ENCODE measurements at places on chromosomes 7 and 10.

DNA sequence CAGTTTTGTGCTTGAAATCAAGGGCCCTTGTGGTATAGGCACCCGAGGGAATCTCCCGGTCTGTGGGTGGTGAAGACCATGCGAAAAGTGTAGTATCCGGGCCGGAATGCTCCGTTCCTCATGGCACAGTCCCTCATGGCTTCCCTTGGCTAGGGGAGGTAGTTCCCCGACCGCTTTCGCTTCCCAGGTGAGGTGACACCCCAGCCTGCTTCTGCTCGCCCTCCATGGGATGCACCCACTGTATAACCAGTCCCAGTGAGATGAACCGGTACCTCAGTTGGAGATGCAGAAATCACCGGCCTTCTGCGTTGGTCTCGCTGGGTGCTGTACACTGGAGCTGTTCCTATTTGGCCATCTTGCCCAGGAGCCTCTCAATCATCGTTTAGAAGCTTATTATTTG lies 195.7 kb upstream of the POT1 start:
- DNase-seq: no peak

GRCh38 chr7:94056796-94057207 lies 52.6 kb upstream of the BET1 start:
- peak; percentile 62 for DNase-seq

- no peak for DNase-seq
Measured at GRCh38 chr10:75347186-75347585, 54.4 kb downstream of the ZNF503 start.

GRCh38 chr7:48089046-48090003 lies at the start of gene UPP1:
Gene UPP1, plus strand, starts transcription at chr7:48089265. Its CDS starts 5,519 bp downstream, at chr7:48094784.
- no peak for DNase-seq

GRCh38 chr7:25481891-25482290 lies 253.6 kb upstream of the NPVF start:
- DNase-seq: no peak

DNA sequence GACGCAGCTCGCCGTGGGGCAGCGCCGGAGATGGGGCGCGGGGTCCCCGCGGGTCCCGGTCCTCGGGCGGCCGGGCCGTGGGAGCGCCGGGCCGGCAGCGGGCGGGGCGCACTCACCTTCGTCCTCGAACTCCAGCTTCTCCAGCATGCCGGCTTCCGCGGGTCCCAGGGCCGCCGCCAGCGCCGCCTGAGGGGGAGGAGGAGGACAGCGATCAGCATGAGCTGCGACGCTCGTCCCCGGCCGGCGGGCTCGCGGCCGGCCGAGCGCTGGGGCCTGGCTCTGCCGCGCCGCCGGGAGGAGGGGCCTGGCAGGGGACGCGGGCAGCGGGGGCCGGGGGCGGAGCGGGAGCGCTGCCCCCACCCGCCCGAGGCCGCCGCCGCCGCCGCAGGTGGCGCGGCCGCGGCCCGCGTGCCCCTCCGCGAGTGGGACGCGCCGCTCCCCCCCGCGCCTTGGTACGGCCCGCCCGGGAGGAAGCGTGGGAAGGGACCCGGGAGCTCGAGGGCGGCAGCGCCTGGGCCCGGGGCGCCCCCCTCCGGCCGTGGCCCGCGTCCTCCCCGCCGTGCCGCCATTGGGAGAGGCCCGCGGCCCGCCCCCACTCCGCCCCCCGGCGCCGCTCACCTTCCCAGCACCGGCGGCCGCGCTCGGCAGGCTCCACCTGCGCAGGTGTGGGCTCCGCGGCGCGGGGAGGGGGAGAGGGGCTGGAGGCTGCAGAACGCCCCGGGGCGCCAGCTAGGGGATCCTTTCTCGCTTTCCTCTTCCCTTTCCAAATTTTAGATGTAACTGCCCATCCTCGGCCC lies 112.5 kb upstream of the RHEB start:
- peak; percentile 83 for DNase-seq

DNA sequence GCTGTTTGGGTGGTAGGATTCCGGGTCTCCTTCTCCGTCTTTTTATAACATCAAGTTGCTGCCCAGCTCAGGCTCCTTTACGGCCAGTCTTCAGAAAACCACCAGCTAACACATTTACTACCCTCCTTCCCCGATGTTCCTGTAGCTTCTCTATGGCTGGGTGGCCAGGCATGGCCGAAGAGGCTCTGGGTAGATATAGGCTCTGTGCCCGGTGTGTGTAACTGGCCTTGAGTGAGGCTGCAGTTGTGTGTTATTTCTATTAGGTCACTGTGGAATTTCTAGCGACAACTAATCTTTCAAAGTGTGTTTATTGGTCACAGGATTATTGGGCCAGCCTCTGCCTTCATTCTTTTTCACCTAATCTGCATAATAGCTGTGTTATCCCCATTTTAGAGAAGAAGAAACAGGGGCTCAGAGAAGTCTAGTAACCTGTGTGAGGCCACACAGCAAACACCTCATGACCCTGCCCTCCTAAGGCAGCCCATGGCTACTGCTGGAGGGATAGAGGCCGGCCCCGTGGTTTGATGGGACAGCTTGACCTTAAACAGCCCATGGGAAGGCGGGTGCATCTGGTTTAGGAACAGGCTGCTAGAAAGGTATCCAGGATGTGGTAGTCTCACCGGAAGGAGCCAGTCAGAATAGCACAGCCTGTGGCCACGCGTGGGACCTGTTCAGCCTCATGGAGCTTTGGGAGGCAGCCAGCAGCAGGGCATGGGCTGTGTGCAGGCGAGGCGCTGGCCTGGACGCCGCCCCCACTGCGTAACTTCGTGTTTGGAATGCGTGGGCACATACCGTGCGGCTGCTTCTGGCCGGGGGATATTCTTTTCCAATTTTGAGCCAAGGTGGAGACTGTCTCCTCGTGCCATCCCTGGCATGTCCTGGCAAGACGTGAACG lies 29.7 kb downstream of the HTRA1 start:
- no peak for DNase-seq

DNA sequence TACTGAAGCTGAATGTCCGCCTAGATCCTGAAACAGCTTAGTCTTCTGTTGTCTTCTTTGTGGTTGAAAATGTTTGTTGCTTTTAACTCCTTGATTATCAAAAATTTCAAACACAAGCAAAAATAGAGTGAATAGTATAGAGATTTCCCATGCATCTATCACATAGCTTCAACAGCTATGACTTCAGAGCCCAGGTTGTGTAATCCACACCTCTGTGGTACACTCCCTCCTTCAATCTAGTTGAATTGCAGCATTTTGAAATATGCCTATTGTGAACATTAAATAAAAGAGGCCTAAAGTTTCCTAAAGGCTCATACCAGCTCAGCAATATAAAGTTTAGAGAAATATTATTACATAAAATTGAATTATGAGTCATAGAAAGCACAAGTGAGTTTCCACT lies 204.7 kb upstream of the HDAC9 start:
- DNase-seq: no peak

DNA sequence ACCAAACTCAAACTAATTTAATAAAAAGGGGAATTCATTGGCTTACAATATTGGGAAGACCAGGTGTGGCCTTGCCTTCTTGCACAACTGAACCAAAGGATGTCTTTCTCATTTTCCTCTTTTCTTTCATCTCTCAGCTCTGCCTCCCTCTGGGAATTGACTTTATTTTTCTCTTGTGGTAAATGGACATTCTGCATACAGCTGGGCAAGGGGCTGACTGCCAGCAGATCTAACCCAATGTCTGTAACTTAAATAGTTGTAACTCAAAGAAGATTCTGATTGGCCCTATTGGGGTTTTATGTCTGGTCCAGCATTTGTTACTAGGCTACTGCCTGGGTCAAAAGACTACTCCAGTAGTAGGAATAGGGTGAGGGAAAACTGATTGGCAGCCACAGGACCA lies 15.3 kb downstream of the PTTG1IP2 start:
- no peak for DNase-seq

DNA sequence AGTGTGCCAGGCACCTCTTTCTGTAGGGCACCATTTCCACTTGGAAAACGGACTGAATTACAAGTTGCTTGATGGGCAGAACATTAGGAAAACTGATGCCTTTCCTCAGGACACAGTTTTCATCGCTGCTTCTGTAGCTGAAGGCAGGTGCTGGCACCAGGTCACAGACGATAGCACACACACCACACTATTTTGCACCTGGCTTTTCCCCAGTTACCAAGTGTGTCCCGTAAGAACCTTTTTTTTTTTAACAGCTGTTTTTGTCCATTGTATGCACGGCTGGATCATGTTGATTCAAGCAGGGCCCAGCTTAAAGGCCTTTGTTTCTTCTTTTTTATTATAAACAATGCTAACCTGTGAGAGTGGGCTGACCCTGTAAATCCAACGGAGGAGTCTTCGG lies 1.3 kb upstream of the GET4 start:
- no peak for DNase-seq

DNA sequence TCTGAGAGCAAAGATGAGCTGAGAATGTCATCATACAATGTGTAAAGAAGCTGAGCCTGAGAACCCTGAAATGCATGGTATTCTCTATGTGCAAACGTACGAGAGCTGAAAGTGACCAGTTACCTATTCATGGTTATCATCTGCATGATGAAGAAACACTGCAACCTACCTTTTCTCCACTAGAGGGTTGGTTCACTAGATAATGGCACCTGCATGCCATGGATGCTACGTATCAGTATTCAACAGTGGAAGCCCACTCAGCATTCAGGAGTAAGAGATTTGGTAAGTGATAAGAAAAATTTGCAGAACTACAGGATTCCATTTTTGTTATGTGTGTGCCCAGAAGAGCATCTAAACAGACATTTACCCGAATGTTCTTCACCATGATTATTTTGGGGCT lies 145.4 kb downstream of the PTPRN2 start:
- no peak for DNase-seq

GRCh38 chr7:17502213-17503060 lies 204.0 kb downstream of the AHR start:
- no peak for DNase-seq

DNA sequence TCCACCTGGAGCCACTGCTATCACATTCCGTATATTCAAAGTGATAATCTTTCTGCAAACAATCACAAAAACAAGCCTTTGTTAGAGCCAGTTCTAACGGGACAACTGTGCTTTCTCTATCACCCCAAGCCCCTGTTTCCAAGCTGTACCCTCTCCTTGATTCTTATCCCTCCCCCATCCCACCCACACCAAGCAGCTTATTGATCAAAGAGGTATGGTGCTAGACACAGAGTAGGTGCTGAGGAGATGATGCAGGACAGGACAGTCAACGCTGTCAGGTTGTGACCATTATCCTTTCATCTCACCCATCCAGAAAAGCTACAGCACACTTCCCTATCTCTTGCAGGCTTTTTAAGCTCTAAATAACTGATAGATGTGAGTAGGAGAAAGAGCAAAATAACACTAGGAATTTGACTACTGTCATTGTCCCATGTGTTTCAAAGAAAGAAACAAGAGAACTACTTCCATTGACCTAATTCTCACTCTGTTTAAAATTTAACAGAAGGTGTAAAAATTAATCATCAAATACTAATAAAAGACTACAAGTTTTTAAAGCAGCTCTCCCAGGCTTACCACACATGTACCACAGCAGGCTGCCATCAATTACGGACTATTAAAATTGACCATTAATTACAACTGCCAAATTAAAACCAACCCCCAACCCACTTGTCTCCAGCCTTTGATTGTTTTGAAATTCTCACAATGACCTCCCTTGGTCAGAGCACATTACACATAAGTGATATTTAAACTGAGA lies 94.3 kb downstream of the ELAPOR2 start:
- DNase-seq: no peak

DNA sequence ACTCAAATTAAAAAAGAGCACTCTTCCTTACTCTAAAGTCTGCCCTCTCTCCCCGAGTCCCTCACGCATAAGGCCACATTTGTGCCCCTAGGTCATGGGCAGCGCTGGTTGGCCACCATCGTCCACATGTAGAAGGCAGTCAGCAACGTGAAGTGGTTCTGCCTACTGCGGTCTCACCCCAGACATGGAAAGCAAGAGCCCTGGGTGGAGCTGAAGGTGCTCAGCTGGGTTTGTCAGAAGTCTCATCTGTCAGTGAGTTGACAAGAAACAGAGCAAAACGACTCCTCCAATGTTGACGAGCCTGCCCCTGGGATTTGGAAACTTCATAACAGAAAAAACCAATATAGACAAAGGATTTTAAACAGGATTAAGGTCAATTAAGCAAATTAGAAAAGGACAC lies 192.3 kb upstream of the PRSS58 start:
- DNase-seq: no peak

- DNase-seq: no peak
Measured at GRCh38 chr7:28041508-28042314, 138.9 kb downstream of the JAZF1 start.

GRCh38 chr10:117924820-117925219 lies 121.9 kb downstream of the RAB11FIP2 start:
- no peak for DNase-seq

DNA sequence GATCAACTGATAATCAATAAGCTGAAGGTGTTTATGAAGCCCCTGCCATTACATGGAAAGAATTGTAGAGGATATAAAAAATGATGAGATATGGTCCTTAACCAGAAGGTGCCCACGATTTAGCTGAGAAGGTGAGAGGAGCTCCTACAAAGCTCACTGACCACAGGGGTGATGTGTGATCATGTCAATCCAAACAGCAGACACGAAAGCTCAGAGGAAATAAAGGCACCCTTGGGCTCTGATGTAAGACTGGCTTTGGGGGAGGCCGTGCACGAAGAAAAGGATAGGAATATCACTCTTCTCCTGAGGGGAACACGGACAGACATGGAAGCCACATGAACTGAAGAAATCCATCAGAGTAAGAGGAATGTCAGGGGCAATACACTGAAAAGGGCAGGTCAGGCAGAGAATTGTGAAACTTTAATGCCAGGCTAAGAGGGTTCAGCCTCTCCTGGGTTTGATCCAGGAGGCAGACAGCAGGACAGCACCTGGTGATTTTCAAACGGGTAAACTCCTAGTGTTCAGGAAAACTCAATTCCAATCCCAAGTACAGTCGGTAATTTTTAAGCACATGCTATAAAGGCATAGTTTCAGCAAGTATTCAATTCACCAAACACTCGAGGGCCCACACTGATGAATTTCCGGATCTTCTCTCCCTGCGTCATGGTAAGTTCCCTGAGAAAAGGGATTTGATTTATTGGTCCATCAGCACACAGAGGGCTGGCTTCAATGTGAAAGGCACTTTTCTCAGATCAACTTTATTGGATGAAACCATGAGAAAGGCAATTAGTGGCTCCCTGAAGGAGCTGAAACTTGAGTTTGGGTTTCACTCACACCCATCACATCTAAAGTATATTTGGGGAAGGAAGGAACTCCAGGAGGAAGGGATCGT lies 163.8 kb downstream of the PRPF18 start:
- no peak for DNase-seq

DNA sequence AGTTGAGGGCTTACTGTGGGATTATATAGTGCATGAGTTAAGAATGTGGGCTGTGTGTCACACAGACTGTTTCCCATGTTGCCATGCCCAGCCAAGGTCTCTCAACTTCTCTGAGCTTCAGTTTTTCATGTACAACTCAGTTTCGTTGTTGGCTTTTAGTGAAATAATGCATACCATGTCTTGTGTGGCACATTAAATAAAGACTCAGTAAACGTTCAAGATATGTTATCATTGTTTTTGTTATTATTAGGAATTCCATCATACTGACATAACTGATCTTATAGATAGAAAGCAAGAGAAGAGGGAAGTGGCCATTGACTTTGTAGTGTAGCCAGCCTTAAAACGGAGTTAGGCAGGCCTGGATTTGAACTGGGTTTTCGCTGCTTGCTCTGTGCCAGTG lies 2.9 kb downstream of the CDK14 start:
- DNase-seq: no peak

- no peak for DNase-seq
Measured at GRCh38 chr7:67654642-67655041, 658.0 kb downstream of the TYW1 start.

- DNase-seq: peak; percentile 89
Measured at GRCh38 chr7:55641273-55641691, 69.0 kb upstream of the VOPP1 start.
